ENCODE measurements at places on chromosomes 5 and 9.

DNA sequence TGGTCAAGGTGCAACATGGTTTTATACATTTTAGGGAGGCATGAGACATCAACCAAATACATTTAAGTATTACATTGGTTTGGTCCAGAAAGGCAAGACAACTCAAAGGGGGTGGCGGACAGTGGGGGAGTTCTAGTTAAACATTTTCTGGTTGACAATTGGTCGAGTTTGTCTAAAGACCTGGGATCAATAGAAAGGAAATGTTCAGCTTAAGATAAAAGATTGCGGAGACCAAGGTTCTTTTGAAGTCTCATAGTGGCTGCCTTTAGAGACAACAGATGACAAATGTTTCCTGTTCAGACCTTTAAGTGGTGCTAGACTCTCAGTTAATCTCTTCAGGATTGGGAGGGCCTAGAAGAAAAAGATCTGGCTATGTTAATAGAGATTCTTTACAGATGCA lies 47.7 kb upstream of the TTC39B start:
- no peak for DNase-seq

DNA sequence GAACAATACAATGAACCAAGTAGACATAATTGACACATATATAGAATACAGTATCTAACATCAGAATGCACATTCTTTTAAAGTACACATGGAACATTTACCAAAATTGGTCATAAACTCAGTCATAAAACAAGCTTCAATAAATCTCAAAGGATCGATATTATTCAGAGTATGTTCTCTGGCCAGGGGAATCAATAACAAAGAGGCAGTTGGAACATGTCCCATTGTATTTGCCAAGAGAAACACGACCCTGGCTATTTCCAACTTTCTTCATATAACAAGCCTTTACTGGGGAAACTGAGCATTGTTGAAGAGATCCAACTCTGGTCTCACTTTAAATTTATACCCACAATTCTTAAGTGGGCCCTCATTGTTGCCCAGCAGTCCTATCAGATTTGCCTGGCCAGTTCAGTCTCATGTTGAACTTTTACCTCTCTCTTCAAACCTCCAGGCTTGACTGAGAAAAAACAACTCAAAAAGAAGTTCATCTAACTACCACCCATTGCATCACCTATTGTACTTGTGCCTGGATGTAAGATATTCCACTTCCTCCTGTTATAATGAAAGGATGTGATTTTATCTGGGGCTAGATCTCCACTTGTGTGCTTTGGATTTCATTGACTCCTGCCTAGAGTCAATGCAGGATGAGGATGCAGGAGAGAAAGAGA lies 162.5 kb downstream of the HSPA4 start:
- DNase-seq = no peak

DNA sequence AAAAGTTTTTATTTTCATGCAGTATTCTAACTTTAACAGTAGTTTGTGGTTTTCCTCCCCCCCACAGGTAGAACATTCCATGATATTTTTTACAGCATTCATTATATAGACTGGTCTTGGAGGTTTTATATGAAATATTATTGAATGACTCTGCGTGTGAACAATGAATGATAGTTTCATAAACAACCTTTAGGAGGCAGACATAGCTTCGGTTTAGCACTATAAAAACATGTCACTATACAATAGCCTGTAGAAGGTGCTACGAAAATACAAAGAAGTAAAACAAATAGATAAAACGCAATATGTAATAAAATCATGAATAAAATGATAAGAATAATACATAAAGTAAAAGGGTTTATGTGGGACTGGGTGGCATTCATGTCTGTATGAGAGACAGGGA lies 8.5 kb downstream of the KLF4 start:
- DNase-seq = no peak

GRCh38 chr9:121122246-121123032 lies 47.7 kb downstream of the CNTRL start:
- no peak for DNase-seq

DNA sequence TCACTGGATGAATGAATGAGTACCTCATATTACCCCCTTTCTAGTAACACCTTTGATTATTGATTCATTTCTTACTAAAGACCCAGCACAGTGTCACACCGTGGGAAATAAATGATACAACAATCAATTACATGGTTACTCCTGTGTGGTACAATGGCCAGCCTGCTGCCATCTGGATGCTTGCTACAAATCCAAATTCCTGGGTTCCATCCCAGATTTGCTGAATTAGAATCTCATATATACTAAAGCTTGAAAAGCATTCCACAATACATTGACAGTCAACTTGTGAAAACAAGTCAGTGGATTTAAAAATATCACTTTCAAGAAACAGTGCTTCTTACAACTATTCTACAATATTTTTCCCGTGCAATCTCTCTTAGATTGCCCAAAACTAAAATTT lies 989.3 kb downstream of the PTPRD start:
- DNase-seq = no peak

- DNase-seq = no peak
Measured at GRCh38 chr9:133882849-133883755, 109.0 kb downstream of the VAV2 start.

DNA sequence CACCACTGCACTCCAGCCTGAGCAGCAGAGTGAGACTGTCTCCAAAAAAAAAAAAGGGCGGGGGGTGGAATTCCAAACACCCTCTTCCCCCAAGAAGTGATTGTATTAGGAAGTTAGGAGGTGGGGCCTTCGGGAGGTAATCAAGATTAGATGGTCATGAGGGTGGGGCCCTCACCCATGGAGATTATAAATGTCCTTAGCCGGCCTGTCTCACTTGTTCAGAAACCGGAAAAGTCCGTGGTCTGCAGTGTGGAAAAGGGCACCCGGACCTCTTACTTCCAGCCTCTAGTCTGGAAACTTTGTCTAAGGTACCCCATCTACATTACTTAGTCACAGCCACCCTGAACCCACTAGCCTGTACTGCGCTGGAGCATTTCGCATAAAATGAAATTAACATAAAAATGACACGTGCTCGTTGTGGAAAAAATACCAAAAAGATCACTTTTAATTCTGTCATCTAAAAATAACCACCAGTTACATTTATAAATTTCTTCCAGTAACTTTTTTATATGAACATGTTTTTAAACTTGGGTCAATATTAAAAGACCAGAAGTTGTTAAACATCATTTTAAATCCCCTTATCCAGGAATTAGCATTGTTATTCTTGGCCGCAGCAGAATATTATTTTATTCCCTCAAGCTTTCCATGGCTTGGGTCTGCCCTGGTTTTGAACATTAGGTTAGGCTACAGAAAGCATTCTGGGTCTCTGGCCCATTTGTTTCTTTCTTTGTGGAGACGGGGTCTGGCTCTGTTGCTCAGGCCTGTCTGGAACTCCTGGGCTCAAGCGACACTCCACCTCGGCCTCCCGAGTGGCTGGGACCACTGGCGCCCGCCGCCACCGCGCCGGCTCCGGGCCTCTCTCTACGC lies 1.2 kb upstream of the CKS2 start:
- no peak for DNase-seq

GRCh38 chr5:37015795-37016666 lies 139.5 kb downstream of the NIPBL start:
- DNase-seq = no peak

- no peak for DNase-seq
Measured at GRCh38 chr5:52809884-52810283, 22.2 kb downstream of the ITGA1 start.

GRCh38 chr9:87855061-87855460 lies 27.6 kb upstream of the SPATA31E1 start:
- DNase-seq = no peak

DNA sequence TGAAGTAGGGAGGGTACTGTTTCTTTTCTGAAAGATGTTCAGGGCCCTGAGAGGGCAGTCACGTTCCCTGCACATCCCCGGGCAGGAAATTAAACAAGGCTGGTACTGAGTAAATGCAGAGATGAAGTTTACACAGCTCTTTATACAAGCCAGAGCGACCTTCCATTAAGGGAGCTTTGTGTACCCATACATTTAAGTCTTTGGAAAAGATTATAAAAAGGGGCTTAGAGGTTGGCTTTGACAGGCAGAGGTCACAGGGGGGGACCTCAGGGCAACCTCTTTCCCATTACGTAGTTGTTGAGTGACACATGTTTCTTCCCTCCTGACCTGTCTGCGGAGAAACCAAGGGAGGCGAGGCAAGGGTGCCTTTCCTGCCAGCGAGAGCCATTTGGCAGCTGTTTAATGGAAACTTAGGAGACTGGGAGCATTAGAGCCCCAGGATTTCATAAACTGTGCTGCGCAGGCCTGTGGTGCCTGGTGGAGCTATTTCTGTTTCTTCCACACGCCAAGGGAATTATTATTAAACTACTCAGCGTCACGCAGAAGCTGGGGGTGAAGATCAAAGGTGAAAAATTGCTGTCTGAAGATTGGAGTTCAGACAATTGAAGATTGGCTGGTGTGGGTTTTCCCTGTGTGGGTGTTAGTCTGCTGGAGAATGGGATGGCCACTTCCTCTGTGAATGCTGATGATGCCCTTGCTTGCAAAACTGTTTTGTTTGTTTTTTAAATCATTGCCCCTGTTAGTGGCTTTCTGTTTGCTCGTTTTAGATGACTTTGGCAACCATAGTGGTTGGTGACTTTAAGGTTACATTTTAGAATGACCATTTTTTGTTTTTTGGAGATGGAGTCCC lies 3.2 kb upstream of the SMIM32 start:
- DNase-seq = no peak

DNA sequence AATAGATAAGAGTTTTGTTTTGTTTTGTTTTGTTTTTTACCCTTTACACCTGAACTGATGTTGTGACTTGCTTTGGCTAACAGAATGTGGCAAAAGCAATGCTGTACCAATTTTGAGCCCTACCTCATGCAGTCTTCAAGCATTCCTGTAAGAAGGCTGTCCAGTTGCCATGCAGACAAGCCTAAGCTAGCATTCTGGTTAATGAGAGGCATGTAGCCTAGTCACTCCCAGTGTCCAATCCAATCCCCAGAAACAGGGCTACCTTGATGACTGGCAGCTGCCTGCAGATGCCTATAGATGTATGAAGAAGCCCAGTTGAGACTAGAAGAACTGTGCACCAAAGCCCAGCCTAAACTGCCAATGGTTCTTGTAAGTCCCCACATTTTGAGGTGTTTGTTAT lies 9.4 kb upstream of the EFNA5 start:
- no peak for DNase-seq

DNA sequence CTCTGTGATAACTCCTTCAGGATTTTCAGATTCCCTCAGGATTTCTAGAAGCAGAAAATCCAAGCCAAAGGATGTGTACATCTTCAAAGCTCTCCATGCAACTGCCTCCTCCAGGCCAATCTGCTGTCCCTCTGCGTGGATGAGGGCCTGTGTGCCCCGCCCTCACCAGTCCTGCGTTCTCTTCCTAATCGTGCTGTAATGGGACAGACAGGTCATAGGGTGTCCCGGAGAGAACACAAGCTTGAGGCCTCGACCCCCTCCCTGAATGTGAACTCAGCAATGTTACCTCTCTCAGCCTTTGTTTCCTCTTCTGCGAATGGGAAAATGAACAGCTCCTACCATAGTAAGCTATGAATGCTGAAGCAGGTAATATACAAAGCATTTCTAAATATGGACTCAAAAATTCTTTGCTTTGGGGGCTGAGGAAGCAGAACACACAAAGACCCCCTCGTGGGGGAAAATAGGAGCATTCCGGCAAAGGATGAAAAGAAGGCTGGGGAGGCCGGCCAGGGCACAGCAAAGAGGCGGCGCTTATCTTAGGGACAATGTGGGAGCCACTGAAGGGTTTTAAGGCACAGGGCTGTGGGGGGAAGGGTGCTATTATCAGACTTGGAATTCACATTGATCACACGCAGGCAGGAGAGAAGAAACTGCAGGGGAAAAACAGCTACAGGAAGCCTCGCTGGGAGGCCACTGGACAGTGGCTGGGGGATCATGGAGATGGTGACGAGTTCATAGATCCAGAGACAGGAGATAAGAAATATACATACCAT lies 57.2 kb upstream of the FBXW11 start:
- no peak for DNase-seq

DNA sequence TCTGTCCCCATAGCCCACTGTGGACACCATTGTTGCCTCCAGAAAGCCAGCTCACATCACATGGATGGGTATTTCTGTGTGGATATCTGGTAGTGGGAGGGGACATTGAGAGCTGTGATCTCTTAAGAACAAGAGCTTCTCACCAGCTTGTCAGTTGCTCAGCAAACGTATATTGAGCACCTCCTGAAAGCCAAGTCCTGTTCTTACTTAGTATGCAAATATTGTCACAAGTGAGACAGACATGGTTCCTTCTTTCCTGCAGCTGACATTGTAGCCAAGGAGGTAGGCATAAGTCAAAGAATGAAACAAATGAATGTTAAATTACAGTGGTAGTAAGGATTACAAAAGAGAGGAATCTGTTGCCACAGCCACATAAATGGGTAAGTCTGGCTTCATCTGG lies 3.8 kb downstream of the TCOF1 start:
- DNase-seq = no peak

DNA sequence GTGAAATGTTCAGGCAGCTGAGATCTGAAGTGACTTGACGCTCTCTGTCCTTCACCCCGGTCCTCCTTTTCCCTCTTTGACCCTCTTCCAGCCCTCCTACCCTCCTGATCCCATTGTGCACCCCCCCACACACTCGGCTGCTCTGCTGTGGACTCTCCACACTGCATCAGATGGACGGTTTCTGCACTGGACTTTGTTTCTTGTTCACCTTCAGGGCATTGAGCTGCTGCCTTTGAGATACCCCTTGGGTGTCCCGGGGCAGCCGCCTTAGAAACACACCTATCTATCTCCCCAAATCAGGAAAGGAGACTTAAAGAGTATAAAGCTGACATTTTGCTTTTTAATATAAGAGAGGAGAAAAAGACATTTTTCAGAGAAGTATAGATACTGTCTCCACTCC lies 27.5 kb downstream of the AMBP start:
- no peak for DNase-seq

DNA sequence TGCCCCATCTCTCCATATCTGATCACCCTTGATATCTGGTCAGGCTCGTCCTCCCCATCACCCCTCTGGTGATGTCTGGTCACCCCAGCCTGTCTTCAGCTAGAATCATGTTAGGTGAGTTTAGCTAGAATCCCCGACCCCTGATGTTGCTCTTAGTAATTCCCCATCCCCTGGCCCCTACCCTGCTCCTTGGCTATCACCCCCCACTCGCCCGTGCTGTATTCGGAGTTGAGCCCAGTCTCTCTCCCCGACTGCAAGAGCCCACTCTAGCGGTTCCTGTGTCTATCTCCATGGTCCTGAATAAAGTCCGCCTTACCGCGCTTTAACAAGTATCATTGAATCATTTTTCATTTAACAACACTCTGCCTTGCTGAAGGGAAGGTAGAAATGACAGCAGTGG lies 33.7 kb downstream of the ADAMTS2 start:
- no peak for DNase-seq

- DNase-seq = no peak
Measured at GRCh38 chr5:152689250-152689711, 284.2 kb upstream of the NMUR2 start.

- DNase-seq = no peak
Measured at GRCh38 chr9:19769213-19769612, 19.6 kb downstream of the SLC24A2 start.

GRCh38 chr9:116030517-116030916 lies 123.1 kb upstream of the PAPPA start:
- no peak for DNase-seq

- DNase-seq = no peak
Measured at GRCh38 chr9:16074963-16075362, 522.1 kb downstream of the CCDC171 start.

GRCh38 chr9:135018306-135018915 lies 69.1 kb upstream of the OLFM1 start:
- DNase-seq = no peak

GRCh38 chr9:95463148-95464060 lies 53.4 kb downstream of the PTCH1 start:
- DNase-seq = no peak

GRCh38 chr5:117041926-117042595 lies 467.4 kb upstream of the SEMA6A start:
- no peak for DNase-seq
